ENCODE measurements at places on chromosomes 5 and 9. TPM values are rescaled to one million over a fixed set of nuclear protein-coding genes. Genes with fewer than 3 reads are reported as not detected.

The SNAPC3 gene
- total RNA-seq, result 19.6 TPM

The PCDHA1 gene
- not detected for total RNA-seq

GRCh38 chr5:123976379-123977033 lies 464.5 kb downstream of the CSNK1G3 start:
- no peak overlapping the region for H3K4me3 ChIP-seq
- no peaks in the 10 kb centered on the region for H3K27me3 ChIP-seq
- no peak for DNase-seq
- no peaks in the 10 kb centered on the region for H3K36me3 ChIP-seq

GRCh38 chr5:158819840-158820620 lies 279.7 kb downstream of the EBF1 start:
- no peak for DNase-seq
- no peaks in the 10 kb centered on the region for H3K36me3 ChIP-seq
- H3K4me1 ChIP-seq, result no peaks in the 10 kb centered on the region
- no peak overlapping the region for H3K4me3 ChIP-seq
- H3K27ac ChIP-seq, result no peak overlapping the region
